Caco-2 (cell line): ENCODE measurements at places on chromosomes 12 and 14. TPM values are rescaled to one million over a fixed set of nuclear protein-coding genes. Genes with fewer than 3 reads are reported as not detected.

Gene SERPINA9
- not detected in 2 replicates for total RNA-seq

Gene TMPRSS12
- not detected in 2 replicates for total RNA-seq

Gene STYK1
- 4.5 and 4.9 TPM in 2 replicates for total RNA-seq

Gene GLT8D2
- 0.49 TPM in 1 of 2 replicates, not detected in the other for total RNA-seq

Gene RAB2B
- 18.8 and 20.9 TPM in 2 replicates for total RNA-seq

DNA sequence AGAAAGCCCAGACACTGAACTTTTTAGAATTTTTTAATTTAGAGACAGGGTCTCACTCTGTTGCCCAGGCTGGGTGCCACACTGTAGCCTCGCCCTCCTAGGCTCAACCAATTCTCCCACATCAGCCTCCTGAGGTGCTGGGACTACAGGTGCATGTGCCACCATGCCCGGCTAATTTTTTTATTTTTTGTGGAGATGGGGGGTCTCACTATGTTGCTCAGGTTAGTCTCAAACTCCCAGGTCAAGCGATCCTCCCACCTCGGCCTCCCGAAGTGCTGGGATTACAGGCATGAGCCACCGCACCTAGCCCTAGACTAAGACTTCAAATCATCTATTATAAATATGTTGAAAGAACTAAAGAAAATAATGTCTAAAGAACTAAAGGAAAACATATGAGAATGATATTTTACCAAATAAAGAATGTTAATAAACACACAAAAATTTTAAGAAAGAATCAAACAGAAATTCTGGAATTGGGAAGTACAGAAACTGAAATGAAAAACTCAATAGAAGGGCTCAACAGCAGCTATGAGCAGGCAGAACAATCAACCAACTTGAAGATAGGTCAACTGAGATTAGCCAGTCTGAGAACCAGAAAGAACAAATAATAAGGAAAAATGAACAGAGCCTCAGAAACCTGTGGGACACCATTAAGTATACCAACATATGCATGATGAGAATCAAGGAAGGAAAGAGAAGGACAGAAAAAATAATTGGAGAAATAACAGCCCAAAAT is 26.2 kb upstream of the AP4S1 start:
- H3K4me3 ChIP-seq, result no peak overlapping the region
- H3K36me3 ChIP-seq, result peaks cover 2% of the 10 kb centered on the region
- DNase-seq, result no peak
- no peaks in the 10 kb centered on the region for H3K4me1 ChIP-seq

DNA sequence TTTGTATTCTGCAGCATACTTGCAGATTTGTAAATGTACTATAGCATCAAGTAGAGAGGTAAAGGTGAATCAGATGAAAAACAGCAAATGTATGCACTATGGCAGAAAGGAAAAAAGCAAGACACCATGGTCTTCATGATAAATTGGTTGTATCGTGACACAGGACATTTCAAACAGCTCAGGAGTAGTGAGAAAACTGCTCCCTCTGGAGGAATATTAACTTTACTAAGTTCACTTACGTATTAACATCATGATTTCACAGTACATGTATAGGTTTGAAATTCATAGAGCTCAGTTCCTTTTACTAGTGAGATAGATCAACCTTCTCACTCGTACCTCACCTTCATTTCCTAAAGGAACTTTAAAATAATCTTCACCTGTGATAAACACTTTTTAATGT is 6.5 kb downstream of the MBIP start:
- no peak for DNase-seq
- H3K4me3 ChIP-seq, result no peak overlapping the region
- no peaks in the 10 kb centered on the region; the same call in 1 of the 2 replicates for H3K4me1 ChIP-seq
- no peak overlapping the region for H3K27ac ChIP-seq
- H3K27me3 ChIP-seq, result no peaks in the 10 kb centered on the region

DNA sequence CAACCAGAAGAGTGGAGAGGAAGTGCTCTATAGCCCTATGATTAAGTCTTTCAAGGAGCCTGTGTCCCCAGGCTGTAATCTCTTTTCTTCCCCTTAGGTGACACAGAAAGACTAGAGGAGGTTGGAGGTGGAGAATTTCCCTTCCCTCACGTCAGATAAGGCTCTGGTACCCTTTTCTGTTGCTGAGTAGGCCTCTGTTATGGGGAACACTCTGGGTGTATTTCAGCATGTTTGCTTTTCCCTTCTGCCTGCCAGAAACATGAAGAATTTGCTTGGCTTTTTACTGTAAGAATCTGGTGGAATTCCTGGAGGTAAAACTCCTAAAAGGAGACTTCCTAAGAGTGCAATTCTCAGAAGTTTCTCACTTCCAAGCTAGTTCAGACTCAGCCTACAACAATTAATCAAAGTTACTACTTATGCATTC is 58.3 kb downstream of the SIX1 start:
- H3K4me3 ChIP-seq, result no peak overlapping the region
- no peaks in the 10 kb centered on the region for H3K36me3 ChIP-seq
- H3K27me3 ChIP-seq, result no peaks in the 10 kb centered on the region
- no peak for DNase-seq
- H3K27ac ChIP-seq, result no peak overlapping the region

DNA sequence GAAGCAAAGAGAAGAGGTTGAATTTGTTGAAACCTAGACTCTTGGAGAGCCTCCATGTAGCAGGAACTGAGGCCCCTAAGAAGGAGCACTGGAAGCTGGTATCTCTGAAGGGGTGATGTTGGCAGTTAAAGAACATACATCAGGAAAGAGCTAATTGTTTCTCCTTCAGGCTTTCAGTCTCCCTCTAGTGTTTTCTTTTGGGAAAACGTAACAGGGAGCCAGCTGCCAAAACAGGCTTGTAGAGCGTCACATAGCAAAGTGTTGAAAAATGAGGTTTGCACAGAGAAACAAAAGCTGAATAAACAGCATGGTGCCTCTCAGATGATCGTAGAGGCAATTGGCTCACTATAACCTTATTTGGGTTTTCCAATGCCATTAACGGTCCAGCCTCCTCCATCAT is 46.9 kb upstream of the CAND1 start:
- H3K27ac ChIP-seq, result no peak overlapping the region
- H3K27me3 ChIP-seq, result no peaks in the 10 kb centered on the region; the same call in 1 of the 2 replicates
- H3K4me3 ChIP-seq, result no peak overlapping the region

DNA sequence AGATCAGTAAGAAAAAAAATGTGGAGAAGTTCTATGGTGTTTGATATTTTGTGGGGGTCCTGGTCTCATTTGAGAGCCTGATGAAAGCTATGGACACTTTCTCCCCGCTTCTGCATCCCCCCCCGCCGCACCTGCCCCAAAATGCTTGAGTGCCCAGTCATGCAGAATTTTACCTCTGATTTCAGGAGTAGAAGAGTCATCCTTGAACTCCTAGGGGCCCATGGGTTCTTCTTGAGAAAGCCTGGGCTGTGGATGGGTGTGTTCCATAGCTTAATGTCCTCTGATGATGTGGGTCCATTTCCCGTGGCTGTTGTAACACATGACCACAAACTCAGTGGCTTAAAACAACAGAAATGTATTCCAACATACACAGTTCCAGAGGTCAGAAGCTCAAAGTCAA is 248.8 kb upstream of the PWP1 start:
- no peak overlapping the region for H3K27ac ChIP-seq
- DNase-seq, result no peak
- H3K36me3 ChIP-seq, result no peaks in the 10 kb centered on the region
- no peak overlapping the region for H3K4me3 ChIP-seq
- H3K4me1 ChIP-seq, result no peaks in the 10 kb centered on the region

- H3K36me3 ChIP-seq, result no peaks in the 10 kb centered on the region
- no peaks in the 10 kb centered on the region for H3K27me3 ChIP-seq
- H3K4me3 ChIP-seq, result no peak overlapping the region
- H3K4me1 ChIP-seq, result peaks cover 47% of the 10 kb centered on the region
Measured at GRCh38 chr12:93166541-93167307, 211.0 kb upstream of the NUDT4 start.

DNA sequence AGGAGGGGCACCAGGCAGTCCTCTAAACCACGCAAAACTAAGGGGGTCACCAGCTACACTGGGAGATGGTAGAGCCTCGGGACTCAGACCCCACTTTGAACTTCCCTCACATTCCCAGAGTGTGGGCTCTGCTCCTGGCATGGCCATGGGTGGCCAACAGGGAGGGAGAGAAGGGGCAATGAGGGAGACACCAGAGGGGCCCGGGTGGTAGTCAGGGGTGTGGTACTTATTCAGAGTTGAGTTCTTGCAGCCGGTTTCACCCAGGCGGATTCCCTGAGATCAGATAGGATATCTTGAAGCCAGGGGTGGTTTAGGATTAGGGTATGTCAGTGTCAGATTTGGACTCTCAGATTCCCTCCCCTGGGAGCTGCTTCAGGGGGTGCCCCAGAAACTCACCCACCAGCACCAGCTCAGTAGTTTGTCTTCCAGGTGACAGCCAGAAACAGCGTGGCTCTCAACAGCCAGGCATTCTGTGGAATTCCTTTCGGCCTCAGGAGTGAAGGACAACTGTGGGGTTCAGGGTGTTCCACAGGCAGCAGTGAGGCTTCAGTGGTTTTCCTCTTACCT is 56.0 kb downstream of the ELK3 start:
- no peak overlapping the region for H3K4me3 ChIP-seq
- no peaks in the 10 kb centered on the region for H3K4me1 ChIP-seq
- H3K27me3 ChIP-seq, result no peaks in the 10 kb centered on the region
- no peak for DNase-seq

DNA sequence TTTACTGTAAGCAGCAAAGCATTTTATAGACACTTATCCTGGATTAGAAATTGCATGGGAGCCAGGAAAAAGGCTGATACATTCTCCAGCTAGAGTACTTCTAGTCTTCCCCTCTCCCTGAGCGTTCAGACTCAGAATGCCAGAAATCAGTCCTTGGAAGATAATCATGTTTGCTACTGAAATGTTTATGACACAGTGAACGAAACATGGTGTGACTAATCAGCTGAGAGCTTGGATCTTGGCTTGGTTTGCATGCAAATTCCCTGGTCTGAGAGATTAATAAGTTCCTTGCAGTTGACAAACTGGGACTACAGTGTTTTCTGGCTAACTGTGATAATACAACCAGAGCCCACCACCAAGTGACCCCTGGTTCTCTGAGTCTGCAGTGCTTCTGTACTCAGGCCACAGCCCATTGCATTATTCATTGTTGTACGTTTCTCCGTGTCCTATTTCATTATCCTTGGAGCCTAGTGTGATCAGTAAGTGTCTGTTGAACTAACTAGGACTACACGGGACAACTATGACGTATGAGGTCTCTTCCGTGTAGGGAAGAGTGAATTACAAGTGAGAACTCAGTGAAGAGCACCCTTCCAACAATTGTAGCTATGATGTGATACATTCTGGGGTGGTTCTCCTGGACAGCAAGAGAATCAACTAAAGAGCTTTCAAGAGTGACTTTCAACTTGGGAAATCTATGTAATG is 34.6 kb upstream of the EVL start:
- no peak overlapping the region for H3K4me3 ChIP-seq
- no peaks in the 10 kb centered on the region for H3K36me3 ChIP-seq
- no peaks in the 10 kb centered on the region for H3K27me3 ChIP-seq
- H3K4me1 ChIP-seq, result peaks cover 18% of the 10 kb centered on the region; the same call in 1 of the 2 replicates
- no peak overlapping the region for H3K27ac ChIP-seq

- H3K4me1 ChIP-seq, result peaks cover 10% of the 10 kb centered on the region
- no peak for DNase-seq
- H3K36me3 ChIP-seq, result no peaks in the 10 kb centered on the region
- H3K27me3 ChIP-seq, result no peaks in the 10 kb centered on the region
- peak overlapping the region; percentile 54 for H3K27ac ChIP-seq
Measured at GRCh38 chr12:7716381-7716780, 5.1 kb downstream of the DPPA3 start.

GRCh38 chr12:46516238-46516932 is 143.8 kb upstream of the SLC38A2 start:
- H3K27ac ChIP-seq, result no peak overlapping the region
- DNase-seq, result no peak
- no peak overlapping the region for H3K4me3 ChIP-seq
- H3K36me3 ChIP-seq, result no peaks in the 10 kb centered on the region

GRCh38 chr12:56296295-56296694 is 3.8 kb downstream of the CS start:
- no peaks in the 10 kb centered on the region for H3K27me3 ChIP-seq
- H3K27ac ChIP-seq, result no peak overlapping the region
- no peak overlapping the region for H3K4me3 ChIP-seq
- H3K4me1 ChIP-seq, result peaks cover 23% of the 10 kb centered on the region
- no peak for DNase-seq
